ENCODE measurements at places on chromosomes 7 and 10. TPM values are rescaled to one million over a fixed set of nuclear protein-coding genes. Genes with fewer than 3 reads are reported as not detected.

- DNase-seq: no peak
These were observed 125.4 kb downstream of the JAZF1 start for GRCh38 chr7:28055161-28055544.

GRCh38 chr7:80763289-80763688 is 124.8 kb downstream of the CD36 start:
- DNase-seq: no peak

GRCh38 chr7:1395211-1396070 is 63.8 kb downstream of the MICALL2 start:
- DNase-seq: no peak

DNA sequence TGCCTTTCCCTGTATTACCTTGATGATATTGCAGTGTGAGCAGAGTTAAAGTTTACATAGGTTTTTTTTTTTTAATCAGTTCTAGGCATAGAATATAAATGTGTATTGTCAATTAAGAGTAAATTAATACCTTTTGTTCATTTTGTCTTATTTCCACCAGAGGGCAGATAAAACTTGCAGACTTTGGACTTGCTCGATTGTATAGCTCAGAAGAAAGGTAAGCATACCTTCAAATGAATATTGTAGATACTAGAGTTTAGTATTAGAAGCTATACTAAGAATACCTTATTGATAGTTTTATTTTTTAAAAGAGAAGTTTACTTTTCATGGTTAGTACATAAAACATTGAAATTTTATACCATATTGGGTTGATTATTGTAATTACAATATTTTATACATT is 86.8 kb downstream of the MPLKIP start:
- DNase-seq: peak; percentile 8

DNA sequence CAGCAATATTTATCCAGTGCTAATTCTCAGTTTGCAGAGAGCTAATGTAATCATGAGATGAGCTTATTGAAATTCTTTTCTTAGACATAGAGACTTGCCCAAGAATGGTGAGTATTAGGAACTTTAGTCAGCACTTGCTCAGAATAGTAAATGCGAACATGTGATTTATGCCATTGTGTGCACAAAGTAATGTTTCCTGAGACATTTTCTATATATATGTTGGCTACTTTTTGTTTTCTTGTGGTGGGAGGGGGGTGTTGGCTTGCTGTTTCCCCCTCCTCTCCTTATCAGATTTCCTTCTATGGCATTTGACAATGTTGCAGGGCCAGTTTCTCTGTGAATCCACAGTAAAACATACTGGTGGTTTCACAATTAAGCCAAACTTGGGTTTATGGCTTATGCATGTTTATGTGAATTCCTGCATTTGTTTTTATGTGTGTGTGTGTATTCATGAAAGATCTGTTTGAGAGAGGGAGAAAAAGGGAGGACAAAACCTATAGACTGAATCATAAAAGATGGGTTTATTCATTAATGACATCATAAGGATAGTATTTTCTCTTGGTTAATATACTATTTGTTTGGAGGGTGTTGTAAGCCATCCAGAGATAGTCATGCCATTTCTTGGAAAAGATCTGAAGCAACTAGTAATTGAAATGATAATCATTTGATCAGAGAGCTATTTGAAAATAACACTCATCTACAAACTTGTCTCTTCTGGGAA is 36.3 kb downstream of the ARID5B start:
- DNase-seq: no peak

DNA sequence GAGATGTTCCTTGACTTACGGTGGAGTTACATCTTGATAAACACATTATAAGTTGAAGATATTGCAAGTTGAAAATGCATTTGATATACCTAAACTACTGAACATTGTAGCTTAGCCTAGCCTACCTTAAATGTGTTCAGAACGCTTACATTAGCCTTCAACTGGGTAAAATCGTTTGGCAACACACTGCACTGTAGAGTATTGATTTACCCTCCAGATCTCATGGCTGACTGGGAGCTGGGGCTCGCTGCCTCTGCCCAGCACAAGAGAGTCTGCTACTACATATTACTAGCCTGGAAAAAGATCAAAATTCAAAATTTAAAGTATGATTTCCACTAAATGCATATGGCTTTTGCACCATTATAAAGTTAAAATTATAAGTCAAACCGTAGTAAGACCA is 7.5 kb upstream of the AGR3 start:
- DNase-seq: no peak

DNA sequence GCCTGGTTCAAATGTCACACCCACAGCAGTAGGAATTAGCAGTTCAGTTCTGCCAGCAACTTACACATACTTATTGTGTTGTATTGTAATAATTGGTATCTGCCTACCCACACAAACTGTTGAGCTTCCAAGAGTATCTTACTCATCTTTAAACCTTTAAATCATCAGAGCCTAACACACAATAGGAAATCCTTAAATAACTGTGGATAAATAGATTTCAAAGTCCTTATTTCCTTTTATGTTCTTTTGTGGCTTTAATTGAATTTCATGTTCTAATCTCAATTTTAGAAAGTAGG is 3.9 kb downstream of the CASD1 start:
- DNase-seq: no peak

GRCh38 chr7:44313621-44314031 is 11.8 kb downstream of the CAMK2B start:
- no peak for DNase-seq

DNAAF5 gene
- total RNA-seq: 35.6 TPM

ZNF22 gene
- total RNA-seq: 8.5 TPM

PTF1A gene
- total RNA-seq: not detected

PBLD gene
- 5.6 TPM for total RNA-seq

Measured in MCF 10A (cell line).